ENCODE measurements at places on chromosomes 6 and 20.

DNA sequence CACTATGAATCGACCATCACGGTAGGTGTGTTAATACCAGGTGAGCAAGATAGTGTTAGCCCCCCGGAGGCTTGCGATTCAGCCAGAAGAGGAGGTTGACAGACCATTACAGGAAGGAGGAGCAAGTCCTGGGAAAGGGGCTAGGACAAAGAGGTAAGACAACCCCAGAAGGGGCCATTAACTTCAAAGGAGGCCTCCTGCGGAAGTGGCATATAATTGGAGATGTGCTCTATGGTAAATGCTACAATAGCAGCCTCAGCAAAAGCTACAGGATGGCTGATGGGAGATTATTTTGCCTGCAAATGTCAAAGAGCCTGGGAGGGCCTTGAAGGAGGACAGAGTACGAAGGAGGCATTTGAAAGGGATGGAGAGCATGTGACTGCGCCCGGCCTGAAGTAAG lies 108.6 kb upstream of the CITED2 start:
- DNase-seq: no peak

DNA sequence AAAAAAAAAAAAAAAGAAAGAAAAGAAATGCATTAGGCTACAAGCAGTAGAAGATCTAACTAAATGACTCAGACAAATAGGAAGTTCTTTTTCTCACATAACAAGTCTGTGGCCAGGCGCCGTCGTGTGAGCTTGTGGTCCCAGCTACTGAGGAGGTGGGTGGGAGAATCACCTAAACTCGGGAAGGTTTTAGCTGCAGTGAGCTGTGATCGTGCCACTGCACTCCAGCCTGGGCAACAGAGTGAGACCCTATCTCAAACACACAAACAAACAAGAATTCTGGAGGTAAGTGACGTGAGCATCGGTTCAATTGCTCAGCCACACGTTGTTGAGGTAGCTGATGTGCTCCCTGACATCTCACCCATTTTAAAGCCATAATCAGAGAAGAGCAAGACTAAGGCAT lies 37.9 kb upstream of the SLC23A2 start:
- DNase-seq: no peak

- DNase-seq: no peak
Measured at GRCh38 chr20:24640686-24641085, 171.3 kb downstream of the SYNDIG1 start.

DNA sequence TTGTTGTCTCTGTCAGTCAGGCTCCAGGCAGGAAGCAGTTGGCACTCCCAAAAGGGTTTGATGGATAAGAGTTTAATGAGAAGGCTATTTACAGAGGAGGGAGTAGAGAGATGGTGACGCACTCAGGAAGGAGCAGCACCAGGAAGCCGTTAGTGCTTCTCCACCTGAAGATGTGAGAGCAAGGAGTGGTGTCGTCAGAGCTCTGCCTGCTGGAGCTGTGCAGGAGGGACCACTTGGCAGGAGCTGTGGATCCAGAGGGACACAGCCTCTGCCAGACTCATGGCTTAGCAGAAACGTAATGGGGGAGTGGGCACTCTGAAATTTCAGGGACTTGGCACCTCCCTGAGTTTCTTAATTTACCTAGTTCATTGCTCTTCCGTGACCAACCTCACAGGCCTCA lies 16.8 kb downstream of the DAAM2 start:
- no peak for DNase-seq

- no peak for DNase-seq
Measured at GRCh38 chr6:13304580-13305260, 23.6 kb downstream of the TBC1D7 start.

DNA sequence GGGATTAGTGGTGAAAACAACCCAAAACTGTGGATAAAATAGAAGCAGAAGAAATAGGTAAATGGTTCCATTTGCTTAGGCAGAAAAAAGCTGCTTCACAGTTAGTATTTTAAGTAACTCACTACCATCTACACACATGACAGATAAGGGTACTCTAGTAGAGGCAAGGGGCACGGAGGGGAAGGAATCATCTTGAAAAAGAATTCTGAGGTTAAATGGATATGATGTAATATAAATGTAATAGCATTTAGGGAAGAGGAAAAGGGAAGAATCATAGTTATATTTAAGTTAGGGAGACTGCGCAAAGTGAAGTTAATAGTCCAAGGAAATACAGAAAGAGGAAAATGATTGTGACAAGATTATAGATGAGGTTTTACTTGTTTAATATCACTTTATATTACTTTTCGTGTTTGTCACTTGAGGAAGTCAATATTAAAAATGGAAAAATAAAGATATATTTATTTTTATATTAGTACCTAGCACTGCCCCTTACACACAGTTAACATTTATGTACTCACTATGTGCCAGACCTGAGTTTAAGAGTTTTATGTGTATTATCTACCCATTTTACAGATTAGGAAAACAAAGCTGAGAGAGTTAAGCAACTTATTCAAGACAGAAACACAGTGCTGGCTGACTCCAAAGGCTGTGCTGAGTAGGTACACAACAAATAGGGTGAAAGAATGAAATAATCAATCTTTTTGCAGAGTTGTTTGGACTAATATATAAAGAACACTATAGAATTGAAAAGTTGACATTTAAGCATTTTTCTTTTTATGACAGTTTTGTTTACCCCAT lies 128.1 kb downstream of the REV3L start:
- DNase-seq: no peak

DNA sequence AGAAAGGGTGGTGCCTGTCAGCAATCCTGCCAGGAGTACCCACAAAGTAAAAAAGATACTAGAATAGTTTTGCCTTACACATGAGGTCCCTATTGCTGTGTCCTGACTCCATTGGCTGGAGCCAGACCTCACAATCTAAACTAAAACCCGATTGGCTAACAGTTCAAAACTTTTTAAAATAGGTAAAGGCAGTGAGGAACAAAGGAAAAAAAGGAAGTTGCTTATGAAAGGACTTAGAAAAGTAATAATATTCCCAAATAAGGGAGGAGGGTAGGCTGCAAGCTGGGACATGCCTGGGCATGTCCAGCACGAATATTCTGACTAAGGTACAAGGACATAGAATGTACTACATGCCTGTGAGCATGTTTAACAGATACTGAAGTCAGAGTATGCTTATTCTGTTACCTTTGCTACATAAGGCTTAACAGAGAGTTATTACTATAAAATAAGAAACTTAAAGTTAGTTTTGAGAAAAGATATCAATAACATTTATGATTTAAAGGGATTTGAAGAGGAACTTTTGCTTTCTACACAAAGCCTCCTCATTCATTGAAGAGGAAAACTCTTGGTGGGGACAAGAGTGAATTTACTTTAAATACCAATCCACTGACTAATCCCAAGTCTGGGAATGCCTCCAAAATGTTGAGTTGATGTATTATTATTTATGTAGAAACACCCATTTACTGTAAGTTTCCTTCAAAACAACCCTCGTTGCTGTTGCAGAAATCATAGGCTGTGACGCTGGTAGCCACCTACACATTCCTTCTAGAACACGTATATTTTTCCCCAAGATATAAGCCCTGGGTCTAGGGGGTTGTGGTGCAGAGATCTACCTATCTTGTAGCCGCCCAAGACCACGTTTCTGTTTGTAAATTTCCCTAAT lies 8.2 kb upstream of the MTHFD1L start:
- DNase-seq: no peak

DNA sequence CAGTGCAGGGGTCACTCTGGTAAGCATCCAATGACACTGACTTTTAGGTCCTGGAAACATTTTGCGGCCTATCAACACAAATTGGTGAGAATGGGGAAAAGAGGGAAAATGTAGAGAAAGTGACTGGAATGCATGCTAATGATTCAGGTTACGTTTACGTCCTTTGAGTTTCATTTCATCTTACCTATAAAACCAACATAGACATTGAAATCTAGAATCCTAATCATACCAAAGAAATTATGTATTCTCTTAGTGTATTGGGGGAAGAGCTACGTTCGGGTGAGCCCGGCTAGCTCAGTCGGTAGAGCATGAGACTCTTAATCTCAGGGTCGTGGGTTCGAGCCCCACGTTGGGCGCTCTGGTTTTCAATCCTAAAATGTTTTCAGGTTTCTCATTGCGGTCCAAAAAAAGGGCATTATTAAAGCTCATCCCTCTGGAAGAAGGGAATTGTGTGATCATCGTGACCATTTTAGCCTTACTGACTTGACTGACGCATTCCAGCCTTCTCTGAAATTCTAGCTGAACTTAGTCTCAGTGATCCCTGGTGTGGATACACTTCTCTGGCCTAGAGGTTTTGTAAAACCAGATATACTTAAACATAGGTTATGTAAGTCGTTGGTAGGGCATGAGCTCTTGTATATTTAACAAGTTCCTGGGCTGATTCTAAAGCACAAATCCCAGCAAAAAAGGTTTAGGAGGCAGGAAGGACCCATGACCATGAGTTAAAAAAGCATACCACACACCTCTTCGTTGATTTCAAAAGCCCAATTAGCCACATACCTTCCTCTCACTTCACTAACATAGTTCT lies 18.3 kb downstream of the HMGN4 start:
- DNase-seq: peak; percentile 50

GRCh38 chr6:43938178-43939105 lies 168.4 kb downstream of the VEGFA start:
- no peak for DNase-seq

DNA sequence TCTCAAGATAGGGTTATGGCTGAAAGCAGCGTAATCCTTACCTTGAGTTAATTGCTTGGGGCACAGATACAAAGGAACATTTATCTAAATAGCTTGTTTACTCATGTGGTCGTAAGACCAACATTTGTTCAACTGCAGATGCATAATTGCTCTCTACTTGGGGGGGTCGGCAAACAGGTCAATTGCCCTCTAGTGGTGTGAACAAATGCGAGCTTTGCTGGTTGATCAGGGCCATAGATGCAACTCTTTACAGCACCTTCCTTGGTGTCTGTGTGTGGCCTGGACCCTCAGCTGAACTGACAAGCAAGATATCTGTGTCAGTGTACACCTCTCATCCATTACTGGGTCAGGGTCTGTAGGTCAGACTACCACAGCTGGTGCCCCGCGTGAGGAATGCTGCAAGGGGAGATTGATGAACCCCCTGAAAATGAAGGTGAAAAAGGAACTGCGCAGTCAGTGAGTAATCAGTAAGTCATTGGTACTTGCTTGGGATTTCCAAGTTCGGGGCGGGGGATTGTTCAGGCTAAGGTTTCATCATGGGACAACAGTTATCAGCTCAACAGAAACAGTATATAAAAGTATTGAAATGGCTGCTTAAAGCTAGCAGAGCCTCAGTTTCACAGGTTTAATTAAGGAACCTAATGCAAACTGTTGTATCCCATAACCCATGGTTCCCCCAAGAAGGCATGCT lies 24.0 kb downstream of the HLA-DPA1 start:
- no peak for DNase-seq

DNA sequence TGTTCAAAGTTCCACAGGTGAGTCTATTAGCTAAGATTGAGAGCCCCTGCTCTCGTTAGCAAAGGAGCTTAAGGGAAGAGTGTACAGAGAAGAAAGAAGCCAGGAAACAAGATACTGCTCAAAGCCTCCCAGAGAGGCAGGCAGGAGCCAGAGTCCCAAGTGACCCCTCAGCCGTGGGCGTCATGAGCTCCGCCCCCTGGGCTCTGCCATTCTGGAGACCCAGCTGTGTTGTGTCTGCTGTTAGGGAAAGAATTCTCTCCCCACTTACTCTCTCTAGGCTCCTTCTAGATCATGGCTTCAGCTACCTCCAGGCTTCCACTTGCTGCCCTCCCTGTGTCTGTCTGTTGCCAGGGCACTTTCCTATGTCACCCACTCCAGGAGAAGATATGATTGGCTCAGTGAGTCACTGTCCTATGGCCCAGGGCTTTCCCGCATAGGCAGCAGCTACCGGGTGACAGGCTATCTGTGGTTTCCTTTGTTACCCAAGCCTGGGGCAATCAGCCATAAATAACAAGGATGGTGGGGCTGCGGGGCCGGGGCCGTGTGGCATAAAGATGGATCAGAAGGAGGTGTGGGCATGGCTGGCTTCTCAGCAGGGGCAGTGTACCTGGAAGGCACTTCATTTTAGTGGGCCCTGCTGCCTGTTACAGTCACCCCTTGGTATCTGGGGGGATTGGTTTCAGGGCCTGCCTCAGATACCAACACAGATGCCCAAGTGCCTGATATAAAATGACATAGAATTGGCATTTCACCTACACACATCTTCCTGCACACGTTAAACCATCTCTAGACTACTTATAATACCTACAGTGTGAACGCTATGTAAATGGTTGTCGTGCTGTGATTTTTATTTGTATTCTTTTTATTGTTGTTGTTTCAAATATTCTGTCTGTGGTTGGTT lies 118.9 kb downstream of the ARMC2 start:
- DNase-seq: no peak

DNA sequence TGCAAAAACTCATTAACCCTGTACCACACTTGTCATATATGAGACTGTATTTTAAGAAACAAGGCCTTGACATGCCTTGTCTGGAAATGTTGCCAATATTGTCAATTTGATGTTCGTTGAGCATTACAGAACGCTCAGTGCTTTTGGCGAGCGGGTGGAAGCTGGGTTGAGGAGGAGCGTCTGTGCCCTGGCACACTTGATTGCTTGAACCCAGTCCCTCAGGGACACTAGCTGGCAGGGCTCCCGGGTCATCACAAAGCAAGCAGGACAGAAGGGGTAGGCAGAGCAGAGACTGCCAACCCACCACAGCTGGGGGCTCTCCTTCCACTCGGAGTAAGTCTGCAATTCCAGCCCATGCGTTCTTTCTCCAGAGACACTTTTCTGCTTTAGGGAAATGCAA lies 286.3 kb downstream of the KHDC1L start:
- no peak for DNase-seq

DNA sequence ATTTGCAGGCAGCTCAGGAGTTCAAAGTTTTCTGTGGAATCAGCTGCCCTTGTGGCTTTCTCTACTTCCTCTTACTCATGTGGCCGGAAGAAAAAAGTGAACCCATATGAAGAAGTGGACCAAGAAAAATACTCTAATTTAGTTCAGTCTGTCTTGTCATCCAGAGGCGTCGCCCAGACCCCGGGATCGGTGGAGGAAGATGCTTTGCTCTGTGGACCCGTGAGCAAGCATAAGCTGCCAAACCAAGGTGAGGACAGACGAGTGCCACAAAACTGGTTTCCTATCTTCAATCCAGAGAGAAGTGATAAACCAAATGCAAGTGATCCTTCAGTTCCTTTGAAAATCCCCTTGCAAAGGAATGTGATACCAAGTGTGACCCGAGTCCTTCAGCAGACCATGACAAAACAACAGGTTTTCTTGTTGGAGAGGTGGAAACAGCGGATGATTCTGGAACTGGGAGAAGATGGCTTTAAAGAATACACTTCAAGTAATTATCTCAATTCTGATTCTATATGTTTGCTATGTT lies 1.1 kb downstream of the MGME1 start:
- peak; percentile 9 for DNase-seq
